ENCODE measurements at places on chromosomes 12 and 14.

DNA sequence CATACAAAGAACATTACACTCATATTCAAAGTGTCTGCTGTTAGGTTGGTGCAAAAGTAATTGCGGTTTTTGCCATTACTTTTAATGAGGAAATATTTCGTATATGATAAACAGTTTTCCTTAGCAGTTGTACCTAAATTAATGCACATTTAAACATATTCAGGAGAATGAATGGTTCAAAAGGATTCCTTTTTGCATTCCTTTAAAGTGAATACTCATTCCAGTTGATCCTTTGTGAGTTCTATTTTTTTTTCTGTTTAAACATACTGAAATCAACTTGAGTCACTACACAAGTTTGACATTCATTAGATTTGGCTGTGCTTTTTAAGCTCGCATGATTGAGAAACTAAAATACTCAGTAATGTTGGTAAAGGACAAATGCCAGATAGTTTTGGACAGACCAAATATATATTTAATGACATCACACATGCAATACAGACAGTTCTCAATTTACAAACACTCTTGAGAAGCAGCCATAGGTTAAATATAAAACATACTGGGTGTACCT lies 13.8 kb upstream of the SLC38A2 start:
- DNase-seq, result no peak

GRCh38 chr12:71371122-71371521 lies 68.5 kb upstream of the LGR5 start:
- DNase-seq, result no peak

- no peak for DNase-seq
These were observed 7.5 kb downstream of the NEDD8 start for GRCh38 chr14:24224618-24225071.

DNA sequence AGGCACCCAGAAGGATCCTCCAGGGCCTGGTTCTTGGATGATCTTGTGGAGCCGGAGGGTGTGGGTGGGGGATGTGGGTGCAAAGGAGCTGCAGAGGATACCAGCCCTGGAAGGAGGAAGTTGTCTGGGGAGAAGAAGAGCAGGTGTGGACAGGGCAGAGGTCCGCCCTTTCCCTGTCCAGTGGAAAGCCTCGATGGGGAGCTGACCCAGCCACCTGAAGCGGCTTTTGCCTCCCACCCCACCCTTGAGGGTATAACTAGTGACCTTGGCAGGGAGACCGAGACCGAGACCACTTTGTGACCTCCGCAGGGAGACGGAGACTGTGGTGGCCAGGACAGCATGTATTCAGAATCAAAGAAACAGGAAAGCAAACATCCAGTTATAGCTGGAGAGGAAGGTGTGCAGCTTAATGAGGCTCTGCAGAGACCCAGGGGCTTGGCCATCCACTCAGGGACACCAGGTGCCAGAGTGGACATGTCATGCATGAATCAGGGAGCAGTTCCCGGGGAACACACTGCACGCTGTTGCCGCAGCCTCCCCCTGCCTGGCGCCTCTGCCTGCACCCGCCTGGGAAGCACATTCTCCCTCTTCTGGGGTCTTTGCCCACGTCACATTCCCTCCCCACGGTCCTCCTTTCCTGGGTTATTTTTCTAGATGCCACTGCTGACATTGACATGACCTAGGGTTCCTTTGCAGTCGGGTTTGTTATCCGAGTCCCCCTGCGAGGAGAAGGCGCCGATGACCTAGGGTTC lies 87.7 kb downstream of the ADGRD1 start:
- DNase-seq, result no peak

GRCh38 chr12:109461846-109462756 lies 15.0 kb downstream of the KCTD10 start:
- no peak for DNase-seq

- DNase-seq, result no peak
These were observed 44.4 kb upstream of the PNMA1 start for GRCh38 chr14:73758392-73759182.

GRCh38 chr12:85733221-85733840 lies 102.9 kb downstream of the RASSF9 start:
- no peak for DNase-seq

DNA sequence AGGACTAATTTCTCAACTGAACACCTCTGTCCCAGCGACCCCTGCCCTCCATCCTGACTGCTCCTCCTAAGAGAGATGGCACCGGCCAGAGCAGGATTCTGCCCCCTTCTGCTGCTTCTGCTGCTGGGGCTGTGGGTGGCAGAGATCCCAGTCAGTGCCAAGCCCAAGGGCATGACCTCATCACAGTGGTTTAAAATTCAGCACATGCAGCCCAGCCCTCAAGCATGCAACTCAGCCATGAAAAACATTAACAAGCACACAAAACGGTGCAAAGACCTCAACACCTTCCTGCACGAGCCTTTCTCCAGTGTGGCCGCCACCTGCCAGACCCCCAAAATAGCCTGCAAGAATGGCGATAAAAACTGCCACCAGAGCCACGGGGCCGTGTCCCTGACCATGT lies 756 bp downstream of the RNASE7 start:
- DNase-seq, result no peak

- DNase-seq, result no peak
These were observed 57.4 kb upstream of the LRFN5 start for GRCh38 chr14:41549282-41549681.

DNA sequence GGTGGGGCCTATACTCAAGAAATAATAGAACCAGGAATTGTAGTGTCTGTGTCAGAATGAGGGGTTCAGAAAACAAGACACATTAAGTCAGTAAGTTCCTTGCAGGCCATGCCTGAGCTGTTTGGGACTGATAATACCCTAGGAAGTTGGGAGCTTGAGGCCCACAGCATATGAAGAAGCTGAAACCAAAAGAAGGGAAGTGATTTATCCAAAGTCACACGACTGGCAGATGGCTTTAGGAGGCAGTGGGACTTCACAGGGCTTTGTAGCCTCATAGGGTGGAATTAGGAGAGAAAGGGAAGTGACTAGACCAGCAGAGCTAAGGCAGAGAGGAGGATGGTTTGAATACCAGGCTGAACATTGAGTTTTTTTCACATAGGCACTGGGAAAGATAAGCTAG lies 56.6 kb upstream of the SRSF5 start:
- DNase-seq, result no peak

- no peak for DNase-seq
These were observed 123.7 kb upstream of the ATP2B1 start for GRCh38 chr12:89832336-89832735.

- no peak for DNase-seq
These were observed 69.9 kb downstream of the PPM1H start for GRCh38 chr12:62865065-62865464.

Measured in stimulated activated CD8-positive, alpha-beta memory T cell treated with anti-CD3 and anti-CD28 coated beads, Interleukin-15, amount 100 ng/mL, for 48 hours (primary cell).